PC-9 (cell line): ENCODE measurements at places on chromosomes 1 and 21.
A peak's percentile ranks its signal among the peaks of the same experiment; 100 is the strongest.

DNA sequence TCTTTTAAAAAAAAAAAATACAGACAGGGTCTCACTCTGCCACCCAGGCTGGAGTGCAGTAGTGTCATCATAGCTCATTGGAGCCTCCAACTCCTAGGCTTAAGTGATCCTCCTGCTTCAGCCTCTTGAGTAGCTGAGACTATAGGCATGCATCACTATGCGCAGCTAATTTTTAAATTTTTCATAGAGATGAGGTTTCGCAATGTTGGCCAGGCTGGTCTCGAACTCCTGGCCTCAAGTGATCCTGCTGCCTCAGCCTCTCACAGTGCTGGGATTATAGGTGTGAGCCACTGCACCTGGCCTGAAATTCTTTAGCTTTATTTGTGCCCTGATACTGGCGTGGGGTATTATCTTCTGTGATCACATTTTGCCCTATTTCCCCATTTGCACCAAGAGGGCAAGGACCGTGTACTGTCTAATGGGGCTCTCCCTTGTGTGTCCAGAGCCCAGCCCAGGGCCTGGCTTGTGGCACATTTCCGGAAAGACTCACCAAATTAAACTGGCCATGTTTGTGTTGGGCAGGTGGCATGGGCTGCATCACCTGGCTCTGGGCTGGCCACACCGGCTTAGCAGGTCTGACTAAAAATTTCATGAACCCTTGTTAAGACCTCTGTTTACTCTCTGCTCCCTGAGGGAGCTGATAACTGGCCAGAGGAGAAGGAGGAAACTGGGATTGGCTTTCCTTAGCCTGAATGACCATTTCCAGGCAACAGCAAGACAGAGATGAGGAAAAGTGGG is 32.2 kb downstream of the TRIM62 start:
- peak; percentile 81 for DNase-seq

DNA sequence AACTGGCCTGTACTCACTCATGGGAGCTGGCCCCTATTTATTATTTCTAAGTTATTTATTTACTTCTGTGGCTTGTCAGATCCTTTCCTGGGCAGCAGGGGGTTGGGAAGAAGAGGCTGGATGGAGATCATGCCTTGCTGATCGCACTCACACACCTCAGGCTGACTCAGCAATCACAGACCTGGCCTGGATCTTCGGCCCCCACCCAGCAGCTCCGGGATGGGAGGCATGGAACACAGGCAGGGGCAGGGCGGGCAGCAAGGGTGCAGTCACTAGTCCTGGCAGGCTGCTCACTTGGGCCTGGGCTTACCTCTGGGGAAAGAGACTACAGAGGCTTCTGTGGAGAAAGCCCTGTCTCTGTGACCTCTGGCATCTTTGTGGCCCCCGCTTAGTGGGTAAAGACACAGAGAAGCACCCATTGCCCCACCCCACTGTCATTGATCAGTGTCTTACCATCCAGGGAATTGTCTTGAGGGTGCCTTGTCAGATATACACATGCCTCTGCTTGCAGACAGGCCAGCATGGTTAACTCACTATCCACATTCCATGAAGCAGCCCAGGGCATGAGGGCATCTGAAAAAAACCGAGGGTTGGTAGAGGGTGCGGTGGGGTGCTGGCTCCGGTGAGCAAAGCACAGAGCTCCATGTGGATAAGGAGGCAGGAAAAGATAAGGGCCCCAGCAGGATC is 3.7 kb downstream of the ARTN start:
- DNase-seq, result no peak

DNA sequence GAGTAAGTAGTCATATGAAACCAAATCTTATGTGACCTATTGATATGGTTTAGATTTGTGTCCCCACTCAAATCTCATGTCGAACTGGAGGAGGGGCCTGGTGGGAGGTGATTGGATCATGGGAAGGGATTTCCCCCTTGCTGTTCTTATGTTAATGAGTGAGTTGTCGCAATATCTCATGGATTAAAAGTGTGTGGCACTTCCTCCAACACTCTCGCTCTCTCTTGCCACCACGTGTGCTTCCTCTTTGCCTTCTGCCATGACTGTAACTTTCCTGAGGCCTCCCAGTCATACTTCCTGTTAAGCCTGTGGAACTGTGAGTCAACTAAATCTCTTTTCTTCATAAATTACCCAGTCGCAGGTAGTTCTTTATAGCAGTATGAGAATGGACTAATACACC is 241.2 kb downstream of the RGS7 start:
- no peak for DNase-seq

- no peak for DNase-seq
Observed at GRCh38 chr21:38439957-38440356, 58.3 kb downstream of the ERG start.

DNA sequence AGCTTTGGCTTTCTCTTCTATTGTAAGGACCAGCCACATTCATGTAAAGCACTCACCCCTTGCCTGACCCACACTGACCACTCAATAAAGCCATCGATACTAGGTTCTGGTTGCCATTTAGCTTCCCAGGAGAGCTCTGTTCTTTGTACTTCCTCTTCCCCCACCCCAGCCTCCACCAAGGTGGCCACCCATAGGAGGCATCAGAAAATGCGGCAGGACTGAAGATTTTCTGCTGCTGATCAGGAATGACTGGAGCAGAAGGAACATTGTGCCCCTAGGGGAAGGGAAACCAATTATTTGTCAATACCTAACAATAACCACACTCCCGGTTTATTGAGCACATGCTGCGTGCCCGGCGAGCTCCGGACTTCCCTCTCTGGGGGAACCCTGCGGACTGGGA is 5.2 kb upstream of the SMIM12 start:
- no peak for DNase-seq

- DNase-seq, result peak; percentile 33
Observed at GRCh38 chr1:98086796-98087441, 166.1 kb upstream of the DPYD start.
